ENCODE measurements at places on chromosomes 3 and 15. TPM values are rescaled to one million over a fixed set of nuclear protein-coding genes. Genes with fewer than 3 reads are reported as not detected.

The MBNL1 gene
- total RNA-seq: 509 TPM

The KCNMB3 gene
- 2.0 TPM for total RNA-seq

The NR1I2 gene
- not detected for total RNA-seq

The APBA2 gene
- 6.0 TPM for total RNA-seq

The KBTBD13 gene
- total RNA-seq: not detected

The SLC2A2 gene
- not detected for total RNA-seq

The SH2D7 gene
- total RNA-seq: not detected

The TLR9 gene
- total RNA-seq: 0.39 TPM

The NR2E3 gene
- not detected for total RNA-seq

The TM4SF1 gene
- not detected for total RNA-seq

The THAP10 gene
- 0.19 TPM for total RNA-seq

- H3K4me3 ChIP-seq: no peak overlapping the region
- DNase-seq: no peak
- H3K27ac ChIP-seq: no peak overlapping the region
- no peaks in the 10 kb centered on the region for H3K4me1 ChIP-seq
- H3K36me3 ChIP-seq: no peaks in the 10 kb centered on the region
Observed at GRCh38 chr3:159166899-159167586, 365.2 kb downstream of the MFSD1 start.

DNA sequence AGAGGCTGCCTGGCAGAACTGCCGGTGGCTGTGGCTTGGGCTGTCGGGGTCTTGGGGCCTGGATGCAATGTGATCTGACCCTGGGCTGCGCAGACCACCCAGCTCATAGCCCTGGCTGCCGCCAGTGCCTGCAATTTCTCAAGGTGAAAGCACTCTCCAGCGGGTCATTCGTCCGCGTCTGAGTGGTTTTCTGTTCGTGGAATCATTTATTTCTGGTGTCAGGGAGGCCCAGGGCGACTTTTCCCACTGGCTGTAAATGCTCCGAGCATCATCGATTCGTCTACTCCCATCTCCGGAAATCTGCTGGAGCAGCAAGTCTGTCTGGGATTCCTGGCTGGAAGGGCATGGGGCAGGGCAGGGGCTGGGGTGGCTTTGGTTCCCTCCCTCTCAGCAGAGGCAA is 40.6 kb upstream of the ADPGK start:
- no peaks in the 10 kb centered on the region for H3K4me1 ChIP-seq
- no peak overlapping the region for H3K4me3 ChIP-seq
- no peak for DNase-seq
- no peaks in the 10 kb centered on the region for H3K36me3 ChIP-seq
- H3K27me3 ChIP-seq: peaks cover 24% of the 10 kb centered on the region
- H3K27ac ChIP-seq: no peak overlapping the region

DNA sequence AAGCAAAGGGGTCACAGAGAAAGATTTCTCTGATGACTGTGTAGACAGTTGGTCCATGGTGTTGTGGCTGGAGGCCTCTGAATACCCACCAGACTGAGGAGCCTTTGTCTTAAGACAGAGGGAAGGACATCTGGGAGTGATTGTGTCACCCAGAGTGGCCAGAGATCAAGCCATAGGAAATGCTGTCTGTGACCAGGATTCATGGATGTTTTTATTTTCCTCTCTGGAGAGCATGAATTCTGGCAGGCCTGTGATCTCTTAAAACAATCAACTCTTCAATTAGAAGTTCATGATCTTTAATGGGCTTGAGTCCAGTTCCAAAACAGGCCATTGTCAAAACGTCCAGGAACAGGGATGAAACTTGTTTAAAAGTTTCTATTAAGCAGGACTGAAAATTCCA is 198.9 kb upstream of the CTDSPL start:
- H3K36me3 ChIP-seq: peaks cover 9% of the 10 kb centered on the region
- no peak overlapping the region for H3K27ac ChIP-seq
- no peaks in the 10 kb centered on the region for H3K4me1 ChIP-seq
- no peak overlapping the region for H3K4me3 ChIP-seq
- H3K27me3 ChIP-seq: peaks cover 5% of the 10 kb centered on the region
- no peak for DNase-seq

DNA sequence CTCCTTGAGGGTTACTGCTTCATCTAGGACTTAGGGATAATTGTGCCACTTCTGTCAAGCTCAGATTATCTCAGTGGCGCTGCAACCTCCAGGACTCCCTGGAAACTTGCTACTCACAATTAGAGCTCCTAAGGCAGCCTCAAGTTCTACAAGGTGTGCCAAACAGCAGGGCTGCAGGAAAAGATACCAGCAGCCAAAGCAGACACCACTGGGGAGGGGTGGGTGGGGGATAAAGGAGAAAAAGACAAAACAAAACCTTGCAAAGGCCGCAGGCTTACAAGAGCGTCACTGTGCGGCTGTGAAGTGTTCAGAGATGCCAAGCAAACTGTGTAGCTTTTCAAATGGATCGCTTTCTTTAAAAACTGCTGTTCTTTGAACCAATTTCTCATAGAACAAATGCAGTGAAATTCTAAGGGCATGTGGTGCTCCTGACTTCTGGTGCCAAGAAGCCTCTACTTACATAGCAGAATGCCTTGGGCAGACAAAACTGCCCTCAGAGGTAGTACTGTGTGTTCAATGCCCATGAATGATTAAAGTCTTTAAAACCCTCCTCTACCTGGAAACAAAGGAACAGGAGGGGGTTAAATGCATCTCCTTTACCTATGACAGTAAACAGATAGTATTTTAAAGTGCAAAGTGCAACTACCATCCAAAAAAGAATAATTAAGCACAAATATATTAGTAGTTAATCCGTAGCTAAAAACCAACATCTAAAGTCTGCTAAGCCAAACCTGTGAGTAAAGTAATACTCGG is 353.4 kb downstream of the FOXP1 start:
- no peak overlapping the region for H3K27ac ChIP-seq
- DNase-seq: no peak
- H3K4me3 ChIP-seq: no peak overlapping the region
- H3K36me3 ChIP-seq: no peaks in the 10 kb centered on the region
- H3K27me3 ChIP-seq: no peaks in the 10 kb centered on the region
- H3K4me1 ChIP-seq: peaks cover 25% of the 10 kb centered on the region

DNA sequence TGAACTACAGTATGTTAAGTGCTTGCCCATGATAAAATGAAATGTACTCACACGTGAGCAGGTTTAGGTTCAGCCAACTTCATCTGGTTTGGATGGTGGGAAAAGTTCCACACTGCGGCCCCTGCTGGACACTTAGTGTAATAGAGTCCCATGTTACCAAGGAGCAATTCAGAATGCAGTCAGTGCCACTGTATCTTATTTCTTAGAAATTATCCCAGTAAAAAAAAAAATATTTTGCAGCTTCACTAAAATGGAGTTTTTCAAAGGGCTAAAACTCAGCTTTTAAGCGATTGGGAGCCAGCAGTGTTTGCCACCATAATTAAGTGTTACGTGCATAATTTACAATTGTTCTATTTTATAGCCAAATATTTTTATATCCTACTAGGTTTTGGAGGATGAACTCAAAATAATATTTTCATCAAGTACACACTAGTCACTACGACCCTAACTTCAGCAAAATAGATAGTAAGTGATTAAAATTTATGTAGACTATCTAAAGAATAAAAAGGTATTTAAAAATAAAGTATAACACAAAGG is 371.7 kb upstream of the GBE1 start:
- no peaks in the 10 kb centered on the region for H3K36me3 ChIP-seq
- no peak overlapping the region for H3K27ac ChIP-seq
- DNase-seq: no peak
- no peak overlapping the region for H3K4me3 ChIP-seq
- H3K27me3 ChIP-seq: no peaks in the 10 kb centered on the region

GRCh38 chr3:66165660-66166059 is 55.1 kb upstream of the SLC25A26 start:
- no peaks in the 10 kb centered on the region for H3K4me1 ChIP-seq
- no peaks in the 10 kb centered on the region for H3K36me3 ChIP-seq
- H3K27me3 ChIP-seq: no peaks in the 10 kb centered on the region
- no peak overlapping the region for H3K27ac ChIP-seq
- no peak for DNase-seq

- no peaks in the 10 kb centered on the region for H3K4me1 ChIP-seq
- no peak overlapping the region for H3K4me3 ChIP-seq
Observed at GRCh38 chr3:64824394-64824909, 136.7 kb upstream of the ADAMTS9 start.

- H3K4me1 ChIP-seq: peaks cover 3% of the 10 kb centered on the region
- no peak overlapping the region for H3K27ac ChIP-seq
- H3K27me3 ChIP-seq: peaks cover 10% of the 10 kb centered on the region
- H3K4me3 ChIP-seq: no peak overlapping the region
- no peak for DNase-seq
Observed at GRCh38 chr3:194854206-194854605, 168.5 kb downstream of the FAM43A start.

DNA sequence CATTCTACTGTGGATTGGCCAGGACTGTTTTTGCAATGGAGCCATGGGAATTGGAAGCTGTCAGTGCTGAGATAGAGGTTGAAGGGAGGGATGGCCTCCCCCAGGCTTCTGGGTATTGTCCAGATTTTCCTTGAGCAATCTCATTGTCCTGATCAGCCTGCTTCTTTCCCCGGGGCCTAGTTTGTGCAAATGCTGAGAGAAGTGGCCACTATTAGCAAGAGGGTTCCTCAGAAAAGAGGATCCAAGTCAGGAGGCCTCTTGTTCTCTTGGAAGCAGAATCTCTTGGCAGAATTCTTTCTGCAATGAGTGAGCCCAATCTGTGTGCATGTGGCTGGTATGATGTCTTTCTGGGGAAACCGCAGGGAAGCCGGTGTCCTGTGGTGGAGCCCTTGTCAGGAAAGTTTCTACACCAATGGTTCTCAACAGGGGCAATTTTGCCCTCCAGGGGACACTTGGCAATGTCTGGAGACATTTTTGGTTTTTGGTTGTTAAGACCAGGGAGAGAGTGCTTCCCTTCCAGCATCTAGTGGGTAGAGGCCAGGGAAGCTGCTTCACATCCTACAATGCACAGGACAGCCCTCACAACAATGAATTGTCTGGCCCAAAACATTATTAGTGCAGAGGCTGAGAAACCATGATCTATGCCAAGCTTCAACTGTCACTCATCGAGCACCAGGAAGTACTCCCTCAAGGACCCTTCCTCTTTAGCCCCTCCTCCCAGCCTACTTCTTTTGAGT is 2.0 kb downstream of the LIPC start:
- no peaks in the 10 kb centered on the region for H3K36me3 ChIP-seq
- no peak overlapping the region for H3K27ac ChIP-seq
- H3K27me3 ChIP-seq: no peaks in the 10 kb centered on the region
- no peak for DNase-seq
